Stimulated activated CD8-positive, alpha-beta memory T cell treated with anti-CD3 and anti-CD28 coated beads, Interleukin-7, amount 100 ng/mL, for 48 hours (primary cell): ENCODE measurements at places on chromosomes 11 and 22.

DNA sequence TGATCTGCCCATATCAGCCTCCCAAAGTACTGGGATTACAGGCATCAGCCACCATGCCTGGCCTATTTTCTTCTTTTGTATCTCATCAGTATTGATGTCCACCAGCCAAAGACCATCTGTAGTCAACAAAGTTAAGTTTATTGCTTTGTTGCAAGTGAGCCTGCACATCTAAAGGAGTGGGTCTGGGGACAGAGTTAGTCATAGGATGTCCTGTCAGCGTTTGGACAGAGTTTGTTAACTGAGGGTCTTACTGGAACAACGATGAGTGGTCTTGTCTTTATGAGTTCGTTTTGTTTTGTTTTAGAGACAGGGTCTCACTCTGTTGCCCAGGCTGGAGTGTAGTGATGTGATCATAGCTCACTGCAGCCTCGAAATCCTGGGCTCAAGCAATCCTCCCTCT, 40.6 kb upstream of the SEPTIN5 start:
- DNase-seq, result no peak

DNA sequence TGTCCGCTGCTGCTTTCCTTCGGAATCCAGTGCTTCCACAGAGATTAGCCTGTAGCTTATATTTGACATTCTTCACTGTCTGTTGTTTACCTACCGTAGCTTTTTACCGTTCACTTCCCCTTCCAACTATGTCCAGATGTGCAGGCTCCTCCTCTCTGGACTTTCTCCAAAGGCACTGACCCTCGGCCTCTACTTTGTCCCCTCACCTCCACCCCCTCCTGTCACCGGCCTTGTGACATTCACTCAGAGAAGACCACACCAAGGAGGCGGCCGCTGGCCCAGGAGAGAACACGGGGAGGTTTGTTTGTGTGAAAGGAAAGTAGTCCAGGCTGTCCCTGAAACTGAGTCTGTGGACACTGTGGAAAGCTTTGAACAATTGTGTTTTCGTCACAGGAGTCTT, 15.4 kb upstream of the ST14 start:
- DNase-seq, result no peak

GRCh38 chr11:1829039-1829820, 5.6 kb upstream of the SYT8 start:
- no peak for DNase-seq

DNA sequence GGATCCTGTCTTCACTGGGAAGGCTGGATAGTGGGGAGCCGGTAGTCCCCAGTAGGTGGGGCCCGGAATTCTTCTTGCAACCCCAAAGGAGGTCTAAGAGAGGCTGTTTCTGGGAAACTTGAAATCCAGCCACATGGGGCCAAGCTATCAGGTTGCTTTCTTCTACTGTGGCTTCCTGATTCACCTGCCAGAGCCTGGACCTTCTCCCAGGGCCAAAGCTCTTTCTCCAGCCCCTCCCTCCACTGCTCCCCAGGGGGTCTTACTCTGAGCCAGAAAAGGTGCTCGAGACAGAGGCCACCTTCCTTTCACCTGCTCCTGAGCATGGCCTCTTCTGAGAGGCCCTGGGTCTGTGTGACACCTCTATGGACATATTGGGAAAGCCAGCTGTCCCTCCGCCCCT, 9.1 kb downstream of the TST start:
- DNase-seq, result no peak

- DNase-seq, result no peak
Observed at GRCh38 chr11:74169738-74170458, 904 bp downstream of the C2CD3 start.

GRCh38 chr11:9951807-9952206, 287.9 kb downstream of the SWAP70 start:
- no peak for DNase-seq

DNA sequence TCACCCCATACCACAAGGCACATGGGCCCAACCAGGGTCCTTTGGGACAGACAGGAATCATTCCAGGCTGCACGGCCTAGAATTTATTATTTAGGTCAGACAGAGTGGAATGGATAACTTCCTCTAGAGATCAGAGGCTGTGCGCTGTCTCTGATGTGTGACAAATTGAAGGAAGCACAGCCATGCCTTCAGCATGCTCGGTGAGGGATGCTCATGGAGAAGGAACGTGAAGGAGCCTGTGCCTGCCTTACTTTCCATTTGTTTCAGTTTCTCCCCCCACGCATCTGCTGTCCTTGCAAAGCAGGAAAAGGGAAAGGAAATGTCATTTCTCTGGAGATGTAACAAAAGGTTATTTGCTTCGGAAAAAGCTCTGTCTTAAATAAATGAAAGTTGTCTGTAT, 644.1 kb downstream of the OPCML start:
- no peak for DNase-seq

DNA sequence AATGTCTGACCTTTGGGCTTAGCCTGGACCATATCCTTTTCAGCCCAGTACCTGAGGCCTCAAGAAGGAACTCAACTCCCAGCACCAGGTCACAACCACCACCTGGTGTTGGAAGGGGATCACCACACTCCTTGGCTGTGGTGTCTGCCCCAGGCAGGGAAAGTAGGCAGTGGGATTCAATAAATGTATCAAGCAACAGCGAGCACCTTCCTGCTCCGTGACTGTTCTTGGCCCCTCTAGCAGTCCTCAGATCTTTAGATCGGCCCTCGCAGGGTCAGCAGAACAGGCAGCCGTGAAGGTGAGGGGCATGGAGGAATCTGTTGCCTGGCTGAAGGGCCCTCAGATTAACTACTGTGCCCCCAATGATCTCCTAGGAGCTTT, 15.9 kb downstream of the ARFGAP2 start:
- no peak for DNase-seq

GRCh38 chr22:37354670-37355069, 72.4 kb downstream of the CYTH4 start:
- DNase-seq, result no peak

GRCh38 chr11:122354025-122354697, 238.1 kb upstream of the BLID start:
- DNase-seq, result no peak

DNA sequence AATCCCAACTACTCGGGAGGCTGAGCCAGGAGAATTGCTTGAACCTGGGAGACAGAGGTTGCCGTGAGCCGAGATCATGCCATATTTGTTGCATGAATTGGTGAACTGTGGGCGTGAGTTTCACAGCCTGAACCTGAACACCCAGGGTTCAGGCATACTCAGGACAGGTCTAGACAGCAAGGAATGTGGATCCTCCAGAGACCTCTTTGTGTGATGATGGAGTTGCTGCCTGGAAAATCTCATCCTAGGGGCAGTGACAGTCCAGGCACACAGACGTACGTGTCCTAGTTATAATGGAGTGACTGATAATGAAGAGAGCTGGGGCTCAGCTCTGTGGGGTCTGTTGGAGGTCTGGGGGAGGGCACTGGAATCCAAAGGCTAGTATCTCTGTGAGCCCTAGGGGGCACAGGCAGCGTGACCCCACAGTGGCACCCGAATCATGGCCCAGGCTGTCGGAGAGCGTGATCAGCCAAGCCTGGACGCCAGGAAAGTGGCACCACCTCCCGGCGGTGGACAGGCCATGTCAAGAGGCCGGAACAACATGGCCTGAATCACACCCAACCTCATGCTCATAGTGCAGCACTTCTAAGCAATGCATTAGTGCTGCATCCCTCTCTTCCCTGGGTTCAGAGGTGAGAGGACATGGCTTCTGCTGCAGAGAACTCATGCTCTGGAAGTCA, 31.7 kb downstream of the RIBC2 start:
- DNase-seq, result no peak

GRCh38 chr22:46490538-46490937, 46.9 kb downstream of the CELSR1 start:
- DNase-seq, result no peak

GRCh38 chr11:45599161-45599943, 66.1 kb downstream of the CHST1 start:
- DNase-seq, result no peak
